CD4-positive, alpha-beta T cell treated with Interleukin-6 at 100 ng/mL for 8 hours (primary cell): ENCODE measurements at places on chromosomes 2 and 18.
A peak's percentile ranks its signal among the peaks of the same experiment; 100 is the strongest.

DNA sequence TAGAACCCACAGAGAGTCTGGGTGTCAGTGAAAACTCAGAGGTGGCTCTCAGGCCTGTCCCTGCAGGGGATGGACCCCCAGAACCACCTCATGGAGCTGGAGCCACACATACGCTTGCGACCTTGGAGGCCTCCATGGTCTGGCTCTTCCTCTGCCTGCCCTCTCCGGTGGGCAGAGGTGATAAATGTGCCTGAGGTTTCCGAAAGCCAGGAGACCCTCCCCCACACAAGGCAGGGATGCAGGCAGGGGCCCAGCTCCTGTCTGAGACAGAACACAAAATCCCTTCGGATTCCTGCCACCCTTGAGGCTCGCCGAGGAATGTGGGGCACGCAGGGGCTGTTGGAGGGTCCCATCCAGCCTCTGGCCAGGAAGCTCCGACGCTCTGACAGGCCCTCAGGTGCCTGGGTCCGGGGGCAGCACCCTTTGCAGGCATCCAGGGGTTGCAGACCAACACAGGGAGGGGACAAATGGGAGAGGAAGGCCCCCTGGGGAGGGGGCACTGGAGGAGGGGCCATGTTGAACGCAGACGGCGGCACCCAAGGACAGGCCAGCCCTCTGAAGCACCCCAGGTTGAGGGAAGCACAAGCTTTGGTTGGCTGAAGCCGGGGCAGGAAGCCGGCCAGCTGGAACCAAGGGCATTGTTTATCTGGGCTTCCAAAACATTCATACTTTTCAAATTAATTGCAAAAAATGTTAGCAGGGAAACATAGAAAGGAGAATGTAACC lies 4.1 kb upstream of the SNED1 start:
- DNase-seq = no peak

GRCh38 chr18:70448588-70448987 lies 159.7 kb downstream of the SOCS6 start:
- DNase-seq = no peak

DNA sequence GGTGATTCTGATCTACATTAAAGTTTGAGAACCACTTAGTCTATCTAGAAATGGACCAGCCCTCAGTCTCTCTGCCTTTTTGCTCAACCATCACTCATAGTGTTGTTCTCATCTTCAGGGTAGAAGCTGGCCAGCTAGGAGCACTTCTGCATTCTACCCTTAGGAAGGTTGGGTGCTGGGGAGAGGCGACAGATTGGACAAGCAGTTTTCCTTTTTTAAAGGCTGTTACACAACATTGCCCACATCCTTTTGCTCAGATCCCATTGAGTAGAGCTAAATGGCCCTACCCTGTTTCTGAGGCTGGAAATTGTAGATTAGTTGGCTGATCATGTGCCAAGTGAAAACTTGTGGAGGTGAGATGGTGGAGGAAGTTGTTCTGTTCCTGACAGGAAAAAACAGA lies 35.6 kb downstream of the OSBPL6 start:
- DNase-seq = no peak

- DNase-seq = no peak
These were observed 4.7 kb upstream of the OSBPL1A start for GRCh38 chr18:24402209-24402785.

- no peak for DNase-seq
These were observed 114.8 kb upstream of the SERTAD2 start for GRCh38 chr2:64768491-64769005.

- peak; percentile 11 for DNase-seq
These were observed 517.2 kb upstream of the ACVR2A start for GRCh38 chr2:147327613-147328012.

DNA sequence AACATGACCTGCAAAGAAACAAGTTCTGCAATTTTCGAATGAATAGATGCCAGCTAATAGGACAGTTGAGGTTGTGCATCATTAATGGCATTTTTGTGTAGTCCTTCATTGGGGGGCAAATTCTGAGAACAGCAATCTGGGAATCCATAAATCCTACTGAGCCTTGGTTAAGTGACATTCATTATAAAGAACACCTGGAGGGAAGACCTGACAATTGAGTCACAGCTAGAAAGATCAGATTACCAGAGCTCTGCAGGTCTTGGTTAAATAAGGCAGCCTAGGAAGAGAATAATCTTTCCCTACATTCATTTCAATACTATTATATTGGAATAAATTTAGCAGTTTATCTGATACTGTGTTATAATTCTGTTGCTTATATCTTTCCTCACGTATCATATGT lies 14.3 kb downstream of the KCNH7 start:
- DNase-seq = no peak

DNA sequence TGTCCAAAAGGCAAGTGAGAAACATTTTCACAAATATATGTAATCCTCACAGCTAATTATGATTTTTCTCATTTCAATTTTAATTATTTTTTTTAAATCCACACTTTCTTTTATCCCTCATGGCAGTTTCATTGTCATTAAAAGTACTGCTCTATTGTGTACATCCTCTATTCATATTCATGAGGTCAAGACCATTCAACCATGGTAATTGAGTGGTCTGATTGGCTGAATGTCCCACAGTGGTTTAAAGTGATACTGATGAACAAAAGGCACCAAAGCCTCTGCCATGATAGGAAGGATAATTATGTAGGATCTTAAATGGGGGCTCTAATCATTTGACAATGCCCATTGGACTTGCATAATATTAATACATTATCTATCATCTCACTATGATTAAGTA lies 108.4 kb upstream of the EPHA4 start:
- no peak for DNase-seq

- DNase-seq = no peak
These were observed 701.9 kb upstream of the RAB6C start for GRCh38 chr2:129277585-129277981.

- DNase-seq = no peak
These were observed 76.4 kb upstream of the ZNG1B start for GRCh38 chr2:113361051-113361450.

- DNase-seq = no peak
These were observed 241.7 kb upstream of the DOK6 start for GRCh38 chr18:69158944-69159343.
